ENCODE measurements at places on chromosomes 4 and X.

DNA sequence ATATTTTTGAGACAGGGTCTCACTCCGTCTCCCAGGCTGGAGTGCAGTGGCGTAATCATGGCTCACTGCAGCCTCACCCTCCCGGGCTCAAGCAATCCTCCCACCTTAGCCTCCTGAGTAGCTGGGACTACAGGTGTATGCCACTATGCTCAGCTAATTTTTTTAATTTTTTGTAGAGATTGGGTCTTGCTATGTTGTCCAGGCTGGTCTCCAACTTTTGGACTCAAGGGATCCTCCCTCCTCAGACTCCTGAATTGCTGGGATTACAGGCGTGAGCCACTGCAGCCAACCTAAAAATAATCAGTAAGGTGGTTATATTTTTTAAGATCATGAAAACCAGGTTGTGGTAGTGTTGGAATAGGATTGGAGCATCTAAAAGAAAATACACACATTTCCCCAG, 38.1 kb downstream of the TMEM156 start:
- DNase-seq, result no peak

DNA sequence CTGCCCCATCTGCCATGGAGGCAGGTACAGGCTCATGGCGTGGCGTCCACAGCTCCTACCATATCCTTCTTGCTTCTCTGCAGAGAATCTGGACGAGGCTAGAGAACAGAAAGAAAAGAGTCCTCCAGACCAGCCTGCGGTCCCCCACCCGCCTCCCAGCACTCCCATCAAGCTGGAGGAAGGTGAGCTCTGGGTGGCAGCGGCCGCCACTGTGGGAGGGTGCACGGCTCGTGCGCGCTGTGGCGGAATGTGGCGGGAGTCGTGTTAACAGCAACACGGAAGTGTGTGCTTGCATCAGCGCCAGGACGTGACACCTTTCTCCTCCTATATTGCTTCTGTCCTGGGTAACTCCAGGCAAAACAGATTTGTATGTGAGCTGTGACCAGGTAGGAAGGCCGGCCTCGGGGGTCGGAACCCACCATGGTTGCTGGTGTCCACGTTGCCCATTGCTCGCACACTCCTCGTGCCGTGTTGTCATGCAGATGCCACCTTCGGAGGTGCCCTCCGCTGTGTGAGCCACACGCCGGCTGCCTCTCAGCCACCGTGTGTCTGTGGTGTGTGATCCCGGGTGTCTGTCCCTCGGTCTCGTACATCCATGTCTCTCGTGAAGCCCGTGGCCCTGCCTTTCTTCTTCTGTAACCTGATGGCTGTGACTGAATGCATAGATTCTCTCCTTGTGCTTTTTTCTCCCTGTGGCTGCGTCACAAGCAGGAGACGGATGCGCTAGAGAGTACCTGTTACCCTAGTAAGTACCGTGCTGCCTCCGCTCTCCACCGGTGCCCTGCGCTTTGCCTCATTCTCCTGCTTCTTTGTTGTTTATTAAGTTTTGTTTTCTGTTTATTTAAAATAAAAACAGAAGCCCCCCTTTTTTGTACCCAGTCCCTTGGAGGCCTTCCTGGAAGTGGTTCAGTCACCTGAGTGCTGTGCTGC, 37.0 kb downstream of the NOP14 start:
- DNase-seq, result no peak

- no peak for DNase-seq
These were observed 15.3 kb downstream of the UGT2B15 start for GRCh38 chr4:68654946-68655721.

- no peak for DNase-seq
These were observed 186.7 kb upstream of the SLITRK2 start for GRCh38 chrX:145630806-145631435.

DNA sequence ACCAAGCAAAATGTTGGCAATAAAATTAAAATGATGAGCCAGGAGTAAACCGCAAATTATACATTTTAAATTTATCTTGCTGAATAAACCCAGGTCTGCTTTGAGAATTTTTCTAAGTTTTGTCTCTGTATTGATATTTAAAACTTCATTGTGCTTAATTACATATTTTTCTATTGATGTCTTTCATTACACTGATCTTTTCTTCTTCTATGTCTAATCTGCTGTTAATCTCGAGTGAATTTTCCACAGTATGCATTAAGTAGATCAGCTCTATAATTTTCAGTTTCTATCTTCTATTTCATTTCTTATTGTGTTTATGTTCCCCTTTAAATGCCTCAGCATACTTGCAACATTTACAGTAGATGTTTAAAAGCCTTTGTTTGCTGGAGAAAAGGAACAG, 918.7 kb downstream of the FAT4 start:
- DNase-seq, result no peak

DNA sequence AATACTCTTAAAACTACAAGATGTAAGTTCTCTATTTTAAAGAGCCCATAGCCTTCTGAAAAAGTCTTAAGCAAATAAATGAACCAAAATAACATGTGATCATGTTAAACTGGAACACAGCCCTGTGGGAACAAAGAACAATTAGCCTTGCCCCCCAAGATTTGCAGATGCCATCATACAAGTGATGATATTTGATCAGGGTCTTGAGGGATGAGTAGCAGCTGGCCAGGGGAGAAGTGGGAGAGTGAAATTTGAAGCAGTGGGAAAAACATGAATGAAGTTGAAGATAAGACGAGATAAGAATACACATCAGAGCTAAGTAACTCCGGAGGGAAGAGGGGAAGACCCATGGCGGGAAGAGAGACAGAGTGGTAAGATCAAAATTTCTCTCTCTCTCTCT, 450.1 kb upstream of the FTHL17 start:
- no peak for DNase-seq

DNA sequence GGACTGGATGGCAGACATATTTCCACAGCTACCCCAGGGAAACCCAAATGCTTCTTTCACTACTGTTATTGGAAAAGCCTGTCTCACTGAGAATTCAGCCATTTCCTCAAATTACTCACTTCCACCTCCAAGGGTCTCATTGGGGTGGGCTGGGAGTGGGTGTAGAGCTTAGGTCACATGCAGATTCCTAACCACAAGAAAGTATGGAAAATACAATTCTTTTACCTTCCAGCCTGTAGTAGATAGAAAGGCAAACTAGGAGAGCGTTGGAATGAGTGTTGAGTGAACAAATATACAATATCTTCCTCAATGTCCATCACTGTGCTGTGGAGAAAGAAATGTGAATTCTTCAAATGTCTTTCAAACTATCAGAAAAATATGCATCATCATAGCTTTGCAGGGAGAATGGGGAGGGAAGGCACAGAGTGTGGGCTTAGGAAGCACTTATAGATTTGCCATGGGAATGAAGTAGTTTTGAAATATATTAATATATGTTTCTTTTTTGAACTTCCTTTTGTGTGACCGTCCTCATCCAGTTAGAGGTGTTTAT, 245.3 kb upstream of the JADE1 start:
- DNase-seq, result no peak

DNA sequence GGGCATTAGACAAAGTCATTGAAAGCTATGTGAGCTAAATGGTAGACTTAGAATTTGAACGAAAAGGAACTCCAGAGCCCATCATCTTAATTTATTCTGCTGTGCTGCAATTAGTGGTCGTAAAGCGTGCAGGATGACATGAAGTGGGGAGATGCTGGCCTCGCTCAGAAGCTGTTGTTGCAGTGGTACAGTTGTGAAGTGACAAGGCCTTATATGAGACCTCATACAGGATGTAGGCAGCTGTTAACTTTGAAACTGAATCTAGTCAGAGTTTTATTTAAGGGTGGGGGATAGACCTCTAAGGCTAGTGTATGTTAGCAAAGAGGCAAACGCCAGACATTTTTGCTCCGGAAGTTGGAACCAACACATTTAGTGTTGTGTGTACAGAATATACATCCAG, 13.4 kb downstream of the KLF3 start:
- no peak for DNase-seq

DNA sequence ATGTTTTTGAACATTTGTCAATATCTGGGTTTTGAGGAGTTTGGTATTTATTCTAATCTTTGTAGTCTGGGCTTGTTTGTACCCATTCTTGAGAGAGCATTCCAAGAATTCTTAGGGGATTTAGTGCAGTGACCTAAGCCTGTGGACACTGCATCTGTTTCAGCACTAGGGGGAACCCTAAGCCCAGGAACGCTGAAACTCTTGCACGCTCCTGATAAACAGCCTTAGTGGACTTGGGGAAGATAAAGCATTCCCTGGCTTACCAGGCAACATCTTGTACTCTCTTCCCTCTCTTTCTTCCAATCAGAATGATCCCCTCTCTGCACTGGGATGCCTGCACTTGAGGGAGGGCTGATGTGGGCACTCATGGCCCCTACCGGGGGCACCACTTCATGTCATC, 654.9 kb upstream of the HTR2C start:
- peak; percentile 3 for DNase-seq

DNA sequence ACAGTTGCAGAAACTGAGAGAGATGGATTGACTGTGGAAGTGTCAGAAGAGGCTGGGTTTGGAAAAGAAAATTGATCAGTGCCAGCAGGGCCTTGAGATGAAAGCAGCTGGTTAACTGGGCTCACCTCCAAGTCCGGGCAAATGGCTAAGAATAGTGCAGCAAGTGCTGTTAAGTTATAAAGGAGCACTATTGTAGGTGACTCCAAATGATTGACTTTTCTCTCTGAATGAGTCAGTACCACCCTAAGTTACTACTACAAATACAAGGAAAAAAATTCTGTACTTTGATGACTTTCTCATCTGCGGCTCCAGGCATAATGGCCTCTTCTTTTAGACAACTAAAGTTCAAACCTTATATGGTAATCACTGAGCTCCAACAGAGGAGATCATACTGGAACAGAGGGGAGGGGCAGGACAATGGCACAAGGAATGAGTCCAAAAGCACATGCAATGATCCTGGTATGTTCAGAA, 733.4 kb upstream of the INTU start:
- DNase-seq, result peak; percentile 21

- no peak for DNase-seq
These were observed 207.8 kb upstream of the KIT start for GRCh38 chr4:54449999-54450398.

DNA sequence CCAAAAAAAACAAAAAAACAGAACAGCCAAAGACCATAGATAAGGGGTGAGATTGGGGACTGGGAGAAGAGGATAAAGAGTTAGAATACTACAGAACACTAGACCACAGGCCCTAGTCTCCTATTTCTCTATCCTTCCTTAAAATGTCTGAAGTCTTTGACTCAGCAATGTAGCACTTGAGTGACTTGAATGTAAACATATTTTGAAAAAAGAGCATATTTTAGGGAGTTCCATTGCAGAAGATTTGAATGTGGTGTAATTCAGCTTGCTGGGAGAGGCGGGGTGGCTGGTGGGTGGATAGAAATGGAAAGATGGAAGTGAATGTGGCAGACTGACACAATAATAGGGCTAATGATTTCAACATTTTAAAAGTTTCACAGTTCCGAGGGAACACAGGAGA, 144.9 kb downstream of the CHIC2 start:
- DNase-seq, result no peak

All from Ammon's horn (tissue), 1 donor.